ENCODE measurements at places on chromosomes 3 and 15. TPM values are rescaled to one million over a fixed set of nuclear protein-coding genes. Genes with fewer than 3 reads are reported as not detected.

GRCh38 chr3:56980798-56981390 is 79.6 kb upstream of the SPATA12 start:
- H3K27ac ChIP-seq: peak overlapping the region; percentile 64
- peaks cover 27% of the 10 kb centered on the region for H3K4me1 ChIP-seq
- no peaks in the 10 kb centered on the region for H3K36me3 ChIP-seq
- no peak overlapping the region for H3K4me3 ChIP-seq
- no peak for DNase-seq

The ARGFX gene
- not detected for total RNA-seq

- no peak for DNase-seq
- H3K27ac ChIP-seq: no peak overlapping the region
- peaks cover 24% of the 10 kb centered on the region for H3K36me3 ChIP-seq
Measured at GRCh38 chr15:49877873-49878521, 241.0 kb downstream of the ATP8B4 start.

GRCh38 chr3:158792709-158793108 is 9.1 kb upstream of the MFSD1 start:
- peaks cover 13% of the 10 kb centered on the region for H3K27me3 ChIP-seq
- no peaks in the 10 kb centered on the region for H3K36me3 ChIP-seq
- H3K4me1 ChIP-seq: peaks cover 3% of the 10 kb centered on the region
- DNase-seq: no peak
- H3K27ac ChIP-seq: no peak overlapping the region

GRCh38 chr3:63479661-63480035 is 172.8 kb upstream of the SNTN start:
- H3K4me1 ChIP-seq: no peaks in the 10 kb centered on the region
- H3K27me3 ChIP-seq: no peaks in the 10 kb centered on the region
- H3K36me3 ChIP-seq: no peaks in the 10 kb centered on the region
- DNase-seq: no peak
- H3K27ac ChIP-seq: no peak overlapping the region
- H3K4me3 ChIP-seq: no peak overlapping the region
